ENCODE measurements at places on chromosomes 1 and 21. TPM values are rescaled to one million over a fixed set of nuclear protein-coding genes. Genes with fewer than 3 reads are reported as not detected.

The AUNIP gene
- 2.5 TPM for total RNA-seq

The TNFRSF9 gene
- total RNA-seq, result 0.19 TPM

DNA sequence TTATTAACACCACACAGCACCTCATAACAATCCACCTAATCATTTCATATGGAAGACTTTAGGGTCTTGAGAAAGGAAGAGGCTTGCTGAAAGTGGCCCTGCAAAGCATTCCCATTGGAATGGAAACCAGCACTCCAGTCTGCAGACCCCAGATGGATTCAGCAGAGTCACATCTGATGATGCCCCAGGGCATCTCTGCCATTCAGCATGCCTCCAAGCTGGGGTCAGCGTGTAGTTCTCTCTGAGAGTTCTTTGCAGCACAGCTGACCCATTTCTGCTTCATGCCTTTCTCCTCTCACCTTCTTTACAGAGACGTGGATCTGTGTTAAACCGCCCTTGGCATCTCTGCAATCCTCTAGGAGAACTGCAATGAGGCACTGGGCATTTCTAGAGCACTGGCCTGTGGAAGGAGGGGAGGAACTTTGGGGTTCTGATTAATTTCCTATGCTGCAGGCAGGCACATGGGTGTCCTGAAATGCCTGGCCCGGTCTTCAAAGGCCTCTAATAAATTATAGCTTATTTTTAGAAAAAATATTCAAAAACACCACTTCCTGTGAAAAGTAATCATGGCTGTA lies 2.6 kb upstream of the LUZP1 start:
- peak overlapping the region; percentile 48 for H3K27ac ChIP-seq
- H3K4me1 ChIP-seq, result no peaks in the 10 kb centered on the region
- no peaks in the 10 kb centered on the region for H3K36me3 ChIP-seq

The OR6N1 gene
- total RNA-seq, result not detected

The EXTL1 gene
- total RNA-seq, result not detected

DNA sequence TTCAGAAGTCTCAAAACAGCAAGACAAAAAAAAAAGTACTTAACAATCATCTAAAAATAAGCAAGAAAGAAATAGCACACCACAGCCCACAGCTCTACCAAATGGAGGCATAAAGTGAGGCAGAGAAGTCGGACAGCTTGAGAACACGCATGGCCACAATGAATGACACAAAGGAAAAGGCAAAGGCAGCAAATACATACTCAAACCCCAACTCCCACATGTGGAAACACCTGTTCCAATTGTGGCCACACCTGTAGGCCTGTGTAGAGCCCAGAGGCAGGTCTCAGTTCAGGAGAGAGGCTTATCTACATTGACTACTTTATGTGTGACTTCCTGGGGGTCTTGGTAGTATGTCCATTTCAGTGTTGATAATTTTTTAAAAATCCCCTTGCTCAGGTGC lies 543.5 kb downstream of the LMO4 start:
- no peaks in the 10 kb centered on the region for H3K4me1 ChIP-seq
- no peak overlapping the region for H3K4me3 ChIP-seq
- H3K27me3 ChIP-seq, result no peaks in the 10 kb centered on the region
- DNase-seq, result no peak
- H3K36me3 ChIP-seq, result no peaks in the 10 kb centered on the region
- H3K27ac ChIP-seq, result no peak overlapping the region

The BGLAP gene
- total RNA-seq, result not detected

GRCh38 chr1:90720145-90720636 lies 3.1 kb upstream of the BARHL2 start:
- no peak overlapping the region for H3K4me3 ChIP-seq
- H3K4me1 ChIP-seq, result peaks cover 67% of the 10 kb centered on the region
- H3K27ac ChIP-seq, result no peak overlapping the region
- H3K36me3 ChIP-seq, result no peaks in the 10 kb centered on the region
- peaks cover 70% of the 10 kb centered on the region for H3K27me3 ChIP-seq

DNA sequence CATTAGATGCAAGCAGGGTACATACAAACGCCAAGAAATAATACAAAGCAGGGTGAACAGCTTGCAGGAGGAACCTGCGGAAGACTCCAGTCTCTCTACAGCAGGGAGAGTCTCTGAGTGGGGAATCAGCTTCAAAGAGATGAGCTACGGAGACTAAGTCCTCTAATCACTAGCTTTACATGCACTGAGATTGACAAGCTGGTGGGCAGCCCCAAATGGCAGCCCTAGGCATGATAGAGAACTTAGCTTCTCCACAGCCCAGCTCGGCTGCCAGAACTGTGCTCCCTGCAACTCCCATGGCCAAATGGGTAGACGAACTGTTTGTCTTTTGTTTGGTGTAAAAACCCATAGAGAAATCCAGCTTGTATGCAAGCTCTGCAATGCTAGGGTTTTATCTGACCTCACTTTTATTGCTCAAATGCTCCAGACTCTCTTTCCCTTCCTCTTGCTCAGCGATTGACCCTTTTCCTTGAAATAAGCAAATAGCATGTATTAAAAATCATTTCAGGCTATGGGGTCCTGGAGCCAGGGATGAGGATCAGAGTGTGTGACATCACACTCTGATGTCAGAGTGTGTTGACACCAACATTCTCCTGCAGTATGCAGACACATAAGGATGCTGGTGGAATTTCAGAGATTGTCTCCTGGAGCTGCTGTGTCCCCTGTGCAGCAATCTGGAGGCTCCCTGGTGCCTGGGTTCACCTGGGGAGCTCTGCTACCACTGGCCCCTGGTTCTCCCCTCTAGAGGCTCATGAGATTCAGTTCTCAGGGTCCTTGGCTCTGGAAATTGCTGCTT lies 238.5 kb downstream of the TTLL7 start:
- no peak overlapping the region for H3K4me3 ChIP-seq
- H3K27me3 ChIP-seq, result no peaks in the 10 kb centered on the region
- DNase-seq, result no peak
- H3K4me1 ChIP-seq, result no peaks in the 10 kb centered on the region
- no peak overlapping the region for H3K27ac ChIP-seq

DNA sequence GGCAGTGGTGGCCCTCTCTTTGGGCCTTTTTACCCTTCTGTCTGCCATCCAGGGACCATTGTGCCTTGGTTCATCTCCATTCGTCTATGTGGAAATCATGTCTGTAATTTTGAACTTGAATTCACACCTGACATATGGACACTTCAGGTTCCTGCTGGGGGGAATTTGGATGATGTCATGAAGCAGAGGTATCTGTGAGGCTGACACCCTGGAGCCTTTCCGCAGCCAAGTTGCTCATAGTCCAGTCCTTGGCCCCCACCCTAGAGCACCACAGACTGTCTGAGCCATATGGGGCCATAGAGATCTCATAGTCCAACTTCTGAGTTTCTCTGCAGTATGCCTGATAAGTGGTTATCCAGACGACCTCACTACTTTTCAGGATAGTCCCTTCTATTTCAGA lies 147.7 kb upstream of the CACNA1E start:
- no peak overlapping the region for H3K27ac ChIP-seq
- H3K4me3 ChIP-seq, result no peak overlapping the region
- DNase-seq, result no peak
- H3K27me3 ChIP-seq, result no peaks in the 10 kb centered on the region

DNA sequence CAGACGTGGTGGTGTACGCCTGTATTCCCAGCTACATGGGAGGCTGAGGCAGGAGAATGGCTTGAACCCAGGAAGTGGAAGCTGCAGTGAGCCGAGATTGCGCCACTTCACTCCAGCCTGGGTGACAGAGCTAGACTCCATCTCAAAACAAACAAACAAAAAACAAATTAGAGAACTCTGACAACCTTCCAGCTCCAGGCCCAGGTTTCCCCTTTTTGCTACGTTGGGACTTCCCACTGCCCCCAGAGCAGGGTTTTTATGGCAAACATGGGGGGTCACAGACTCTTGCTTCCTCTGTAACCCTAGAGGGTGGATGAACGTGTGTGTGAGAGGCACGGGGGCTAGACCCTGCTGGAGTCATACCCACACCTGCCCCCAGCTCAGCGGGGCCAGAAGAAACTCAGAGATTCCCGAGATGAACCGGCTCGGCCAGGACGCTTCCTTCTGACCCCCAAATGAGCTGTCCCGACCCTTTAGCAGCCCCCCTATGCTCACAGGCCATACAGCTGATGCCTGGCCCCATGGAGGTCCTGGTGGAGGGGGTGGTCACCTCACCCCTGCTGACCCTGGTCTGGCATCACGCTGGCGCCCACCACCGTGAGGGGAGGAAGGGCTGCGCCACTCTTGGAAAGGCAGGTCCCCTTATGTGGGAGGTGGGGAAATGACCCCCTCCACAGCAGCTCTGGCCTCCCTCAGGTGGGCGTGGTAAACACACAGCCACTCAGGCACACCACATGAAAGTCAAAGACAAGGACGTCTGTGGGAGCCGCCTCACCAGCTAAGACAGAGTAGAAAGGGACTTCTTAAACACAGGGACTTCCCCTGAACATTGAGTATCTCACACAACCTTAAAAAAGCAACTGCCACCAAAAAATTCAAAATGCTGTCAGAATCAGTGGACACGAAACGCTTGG lies 7.1 kb downstream of the GPR157 start:
- peaks cover 10% of the 10 kb centered on the region for H3K4me1 ChIP-seq
- no peaks in the 10 kb centered on the region for H3K27me3 ChIP-seq
- DNase-seq, result no peak
- H3K27ac ChIP-seq, result peak overlapping the region; percentile 54

The SOD1 gene
- 222 TPM for total RNA-seq

The DCAF8 gene
- total RNA-seq, result 54.0 TPM

- DNase-seq, result no peak
- no peak overlapping the region for H3K27ac ChIP-seq
- H3K27me3 ChIP-seq, result peaks cover 48% of the 10 kb centered on the region
- H3K4me1 ChIP-seq, result no peaks in the 10 kb centered on the region
- no peak overlapping the region for H3K4me3 ChIP-seq
These were observed 109.8 kb downstream of the C1orf94 start for GRCh38 chr1:34286511-34286910.

The RNU1-4 gene
- under 0.01 TPM for total RNA-seq

The C2CD2 gene
- 14.5 TPM for total RNA-seq

The ENAH gene
- total RNA-seq, result 42.5 TPM

The DNASE2B gene
- total RNA-seq, result not detected

DNA sequence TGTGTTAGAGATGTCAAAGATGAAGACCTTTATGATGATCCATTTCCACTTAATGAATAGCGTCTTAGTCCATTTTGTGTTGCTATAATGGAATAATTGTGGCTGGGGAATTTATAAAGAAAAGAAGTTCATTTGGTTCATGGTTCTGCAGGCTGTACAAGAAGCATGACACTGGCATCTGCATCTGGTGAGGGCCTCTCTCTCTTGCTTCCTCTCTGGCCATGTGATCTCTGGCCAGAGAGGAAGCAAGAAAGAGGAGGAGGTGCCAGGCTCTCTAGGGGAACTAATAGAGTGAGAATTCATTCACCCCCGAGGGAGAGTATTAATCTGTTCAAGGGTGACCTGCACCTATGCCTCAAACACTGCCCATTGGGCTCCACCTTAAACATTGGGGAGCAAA lies 242.8 kb downstream of the DISC1 start:
- H3K27me3 ChIP-seq, result no peaks in the 10 kb centered on the region
- H3K4me1 ChIP-seq, result peaks cover 17% of the 10 kb centered on the region
- no peak overlapping the region for H3K4me3 ChIP-seq
- no peak overlapping the region for H3K27ac ChIP-seq

- peaks cover 8% of the 10 kb centered on the region for H3K27me3 ChIP-seq
- peaks cover 3% of the 10 kb centered on the region for H3K4me1 ChIP-seq
- H3K4me3 ChIP-seq, result no peak overlapping the region
- no peaks in the 10 kb centered on the region for H3K36me3 ChIP-seq
- no peak overlapping the region for H3K27ac ChIP-seq
These were observed 53.4 kb upstream of the RPL11 start for GRCh38 chr1:23638188-23638619.

DNA sequence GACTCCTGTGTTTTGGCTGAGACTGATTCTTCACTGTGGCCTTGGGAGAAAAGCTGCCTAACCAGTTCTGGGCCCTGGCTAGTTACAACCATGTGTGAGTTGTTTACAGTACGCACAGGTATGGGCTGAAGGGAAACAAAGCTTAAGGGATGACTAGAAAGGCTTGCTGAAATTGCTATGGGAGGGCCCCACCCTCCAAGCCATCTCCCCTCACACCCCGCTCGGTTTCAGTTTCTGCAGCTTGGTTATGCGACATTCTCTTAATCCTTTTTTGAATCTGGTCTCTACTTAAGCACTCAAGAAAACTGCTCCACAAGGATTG lies 43.1 kb downstream of the PBX1 start:
- DNase-seq, result no peak
- no peak overlapping the region for H3K4me3 ChIP-seq
- no peaks in the 10 kb centered on the region for H3K27me3 ChIP-seq
- H3K36me3 ChIP-seq, result no peaks in the 10 kb centered on the region
- peaks cover 37% of the 10 kb centered on the region for H3K4me1 ChIP-seq
- H3K27ac ChIP-seq, result peak overlapping the region; percentile 90

GRCh38 chr1:239184561-239185244 lies 201.7 kb upstream of the CHRM3 start:
- no peaks in the 10 kb centered on the region for H3K4me1 ChIP-seq
- H3K4me3 ChIP-seq, result no peak overlapping the region
- H3K27me3 ChIP-seq, result no peaks in the 10 kb centered on the region
- H3K27ac ChIP-seq, result no peak overlapping the region
- DNase-seq, result no peak
